ENCODE measurements at places on chromosomes 3 and 15. TPM values are rescaled to one million over a fixed set of nuclear protein-coding genes. Genes with fewer than 3 reads are reported as not detected.

GRCh38 chr15:78131295-78132061 lies at the start of gene CIB2:
Gene CIB2 (minus strand): TSS chr15:78131445. CDS start chr15:78131215, 230 bp downstream.
- DNase-seq = peak; percentile 92

DNA sequence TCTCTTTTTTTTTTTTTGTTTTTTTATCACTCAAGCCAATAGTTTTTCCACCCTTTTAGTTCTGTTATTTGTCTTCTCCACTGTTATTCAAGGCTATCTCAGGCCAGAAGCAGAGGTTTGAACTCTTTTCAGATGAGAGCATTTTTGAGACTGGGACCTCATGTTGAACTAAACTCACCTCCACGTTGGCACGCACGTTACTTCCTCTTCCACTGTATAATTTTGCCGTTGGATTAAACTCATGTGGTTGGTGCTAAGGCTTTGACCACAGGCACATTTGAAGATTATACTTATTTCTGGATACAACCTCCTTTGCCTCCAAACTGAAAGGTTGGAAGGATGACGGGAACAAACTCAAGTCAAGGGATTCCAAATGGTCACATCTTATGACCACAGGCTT lies 501.3 kb upstream of the TPRG1 start:
- no peak for DNase-seq

DNA sequence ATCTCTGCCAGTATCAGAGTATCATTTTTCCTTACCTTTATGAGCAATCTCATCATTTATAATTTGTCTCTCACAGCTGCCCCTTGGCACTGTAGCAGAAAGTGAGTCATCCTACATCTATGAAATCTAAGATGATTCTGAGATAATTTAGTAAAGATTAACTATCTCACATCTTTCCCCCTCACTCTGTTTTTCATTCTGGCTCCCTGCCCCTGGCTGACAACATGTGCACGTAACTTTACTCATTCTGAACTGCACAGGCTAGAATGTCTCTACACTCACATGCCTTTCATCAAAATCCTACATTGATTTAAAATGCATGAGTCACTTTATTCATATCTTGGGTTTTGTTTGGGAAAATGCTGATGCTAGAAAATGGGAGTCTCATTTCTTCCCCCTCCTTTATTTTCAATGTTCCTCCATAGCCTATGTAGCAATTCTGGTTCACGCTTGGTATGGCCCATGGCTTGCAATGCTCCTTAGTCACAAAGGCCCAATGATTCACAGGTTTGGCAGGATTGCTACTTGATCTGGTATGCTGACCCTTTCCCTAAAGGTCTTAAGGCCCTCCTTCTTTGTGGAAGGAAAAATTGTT lies 838.5 kb downstream of the TUSC7 start:
- DNase-seq = no peak

DNA sequence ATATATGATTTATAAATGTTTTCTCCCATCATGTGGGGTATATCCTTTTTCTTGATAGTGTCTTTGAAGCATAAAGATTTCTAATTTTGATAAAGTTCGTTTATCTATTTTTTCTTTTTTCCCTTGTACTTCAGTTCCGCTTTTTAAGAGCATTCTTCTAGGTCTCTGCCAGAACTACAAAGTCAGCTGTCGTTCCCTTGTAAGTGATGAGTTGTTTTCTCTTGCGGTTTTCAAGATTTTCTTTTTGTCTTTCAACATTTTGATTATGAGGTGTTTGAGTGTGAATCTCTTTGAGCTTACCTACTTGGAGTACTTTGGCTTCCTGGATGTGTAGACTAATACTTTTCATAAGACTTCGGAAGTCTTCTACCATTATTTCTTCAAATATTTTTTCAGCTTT lies 9.3 kb upstream of the PRICKLE2 start:
- DNase-seq = no peak

DNA sequence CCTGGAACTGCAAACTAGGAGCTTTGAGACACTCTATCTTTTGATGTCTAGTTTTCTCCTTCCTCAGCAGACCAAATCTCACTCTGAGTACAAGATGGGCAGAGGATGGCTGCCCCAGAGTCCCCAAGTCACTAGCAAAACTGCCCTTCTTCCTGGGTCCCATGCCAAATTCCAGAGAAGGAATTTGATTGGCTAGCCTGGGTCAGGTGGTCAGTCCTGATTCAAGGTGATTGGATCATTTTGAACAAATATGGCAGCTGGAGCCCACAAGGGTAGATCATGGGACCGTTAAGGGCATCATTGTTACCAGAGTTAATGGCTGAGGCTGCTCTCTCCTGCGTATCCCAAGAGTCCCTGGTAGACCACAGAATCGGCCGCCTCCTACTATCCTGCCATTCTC lies 21.7 kb downstream of the SLC6A1 start:
- no peak for DNase-seq

- DNase-seq = no peak
Measured at GRCh38 chr3:123621186-123621849, 36.5 kb upstream of the HACD2 start.

- no peak for DNase-seq
Measured at GRCh38 chr15:85780225-85780985, 14.3 kb downstream of the KLHL25 start.

- no peak for DNase-seq
Measured at GRCh38 chr15:47817969-47818548, 100.8 kb downstream of the SEMA6D start.

- no peak for DNase-seq
Measured at GRCh38 chr3:171888466-171888865, 45.3 kb downstream of the TMEM212 start.

DNA sequence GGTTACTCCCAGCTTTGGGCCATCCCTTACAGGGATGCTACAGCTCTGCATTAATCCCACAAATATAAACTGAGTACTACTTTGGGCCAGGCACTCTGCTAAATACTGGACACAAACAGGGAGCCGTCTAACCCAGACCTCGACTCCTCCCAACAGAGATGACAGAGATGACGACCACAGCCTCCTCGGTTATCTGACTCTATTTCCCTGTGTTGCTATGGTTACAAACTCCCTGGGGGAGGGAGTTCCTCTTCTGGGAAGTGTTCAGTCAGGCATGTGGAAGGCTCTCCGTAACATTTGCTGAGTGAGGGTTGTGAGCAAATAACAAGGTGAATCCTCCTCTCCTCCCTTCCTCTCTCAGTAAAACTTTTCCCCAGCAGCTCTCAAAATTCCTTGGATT lies 6.7 kb upstream of the CMTM7 start:
- DNase-seq = peak; percentile 26

DNA sequence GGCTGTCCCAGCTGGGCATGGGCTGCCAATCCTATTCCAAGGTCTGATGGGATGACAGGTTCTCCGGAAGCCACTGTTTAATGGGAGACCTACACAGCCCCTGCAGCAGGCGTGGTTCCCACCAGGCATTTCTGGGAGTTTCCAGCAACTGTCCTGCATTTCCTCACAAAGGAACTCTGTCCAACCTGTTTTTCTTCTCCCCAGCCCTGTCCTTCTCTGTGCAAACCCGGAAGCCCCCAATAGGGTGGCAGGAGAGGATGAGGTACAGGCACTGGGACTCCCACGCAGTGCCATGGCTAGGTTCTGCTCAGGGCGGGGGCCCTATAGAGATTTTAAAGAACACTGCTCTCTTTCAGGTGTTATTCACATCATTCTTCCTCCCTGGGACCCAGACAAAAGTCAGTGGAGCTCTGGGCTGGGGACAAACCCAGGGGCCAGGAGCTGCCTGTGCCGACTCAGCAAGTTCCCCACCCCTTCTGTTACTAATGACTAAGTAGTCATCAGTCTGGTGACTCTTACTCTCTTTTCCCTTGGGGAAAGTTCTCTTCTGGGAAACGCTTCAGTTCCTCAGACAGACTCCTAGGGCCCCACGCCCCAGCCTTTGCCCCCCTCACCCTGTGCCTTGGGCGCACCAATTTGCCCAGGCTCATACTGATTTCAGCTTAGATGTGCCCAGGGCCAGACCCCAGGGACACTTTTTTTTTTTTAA lies 97.7 kb downstream of the CD47 start:
- no peak for DNase-seq

- DNase-seq = no peak
Measured at GRCh38 chr3:70057426-70057825, 57.9 kb downstream of the SAMMSON start.

DNA sequence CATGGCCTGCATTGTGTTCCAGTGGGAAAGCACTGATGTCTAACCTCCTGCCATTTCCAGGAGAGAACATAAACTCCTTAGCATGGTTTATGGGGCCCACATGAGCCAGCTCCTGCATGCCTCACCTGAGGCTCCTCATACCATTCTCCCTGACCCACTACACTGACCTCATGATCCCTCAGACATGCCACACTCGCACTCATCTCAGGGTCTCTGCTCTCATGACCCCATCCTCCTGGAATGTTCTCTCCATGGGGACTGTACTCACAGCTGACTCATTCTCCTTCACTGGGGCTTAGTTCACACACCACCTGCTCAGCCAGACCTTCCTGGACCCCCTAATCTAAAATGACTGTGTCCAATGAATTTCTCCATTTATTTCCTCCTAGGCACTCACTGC lies 4.0 kb upstream of the LMCD1 start:
- DNase-seq = no peak

GRCh38 chr15:85316244-85316934 lies 64.0 kb upstream of the AKAP13 start:
- DNase-seq = no peak

DNA sequence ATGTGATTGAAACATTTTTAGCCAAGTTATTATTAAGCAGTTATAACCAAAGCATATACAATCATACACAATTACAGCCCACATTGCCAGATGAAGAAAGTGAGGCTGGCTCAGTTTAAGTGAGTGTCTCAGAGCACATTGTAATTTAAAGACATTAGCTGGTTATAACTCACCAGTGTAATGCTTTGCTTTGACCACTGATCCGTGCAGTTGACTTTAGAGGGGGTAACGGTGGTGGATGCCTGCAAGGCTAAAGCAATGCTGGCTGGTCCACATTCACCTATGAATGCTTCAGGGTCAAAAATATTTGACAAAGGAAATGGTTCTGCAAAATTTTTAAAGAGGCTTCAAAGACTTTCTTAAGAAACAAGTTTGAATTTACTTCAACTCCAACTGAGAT lies 1.2 kb downstream of the C3orf85 start:
- no peak for DNase-seq

DNA sequence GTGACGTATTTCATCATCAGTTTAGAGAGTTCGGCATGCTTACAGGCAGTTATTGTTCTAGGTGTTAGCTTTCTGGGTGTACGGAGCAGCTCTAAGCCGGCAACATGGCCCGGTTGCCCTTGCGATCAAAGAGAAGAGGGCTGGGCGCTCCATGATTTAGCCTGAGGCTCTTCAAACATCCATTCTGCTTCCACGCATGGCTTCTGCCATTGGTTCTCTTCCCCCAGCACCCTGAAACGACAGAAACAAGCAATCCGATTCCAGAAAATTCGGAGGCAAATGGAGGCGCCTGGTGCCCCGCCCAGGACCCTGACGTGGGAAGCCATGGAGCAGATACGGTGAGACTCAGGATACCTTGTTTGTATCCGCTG lies 574 bp downstream of the NGRN start:
- DNase-seq = no peak

- no peak for DNase-seq
Measured at GRCh38 chr15:81222007-81222406, 25.3 kb downstream of the IL16 start.

- no peak for DNase-seq
Measured at GRCh38 chr3:4655145-4656045, 162.2 kb downstream of the ITPR1 start.

GRCh38 chr3:148903941-148904340 lies 38.8 kb downstream of the CPA3 start:
- DNase-seq = no peak

GRCh38 chr3:66467996-66468735 lies 32.7 kb downstream of the LRIG1 start:
- no peak for DNase-seq

- no peak for DNase-seq
Measured at GRCh38 chr15:74251131-74251811, 15.1 kb downstream of the CCDC33 start.

ASB14 gene
- 0.06 TPM for polyA plus RNA-seq

SCAANT1 gene
- polyA plus RNA-seq = not detected

IP6K2 gene
- 55.2 TPM for polyA plus RNA-seq

SEC61A1 gene
- 207 TPM for polyA plus RNA-seq

DISP2 gene
- 2.5 TPM for polyA plus RNA-seq

PIF1 gene
- polyA plus RNA-seq = 1.4 TPM

GOLGA6B gene
- polyA plus RNA-seq = not detected

SLC22A13 gene
- 0.08 TPM for polyA plus RNA-seq

DLL4 gene
- 11.8 TPM for polyA plus RNA-seq

BNC1 gene
- polyA plus RNA-seq = 0.23 TPM

MUC13 gene
- polyA plus RNA-seq = 6.6 TPM

Measured in lung (tissue), 17 donors.